HS-27A (cell line): ENCODE measurements at places on chromosomes 12 and 14.

DNA sequence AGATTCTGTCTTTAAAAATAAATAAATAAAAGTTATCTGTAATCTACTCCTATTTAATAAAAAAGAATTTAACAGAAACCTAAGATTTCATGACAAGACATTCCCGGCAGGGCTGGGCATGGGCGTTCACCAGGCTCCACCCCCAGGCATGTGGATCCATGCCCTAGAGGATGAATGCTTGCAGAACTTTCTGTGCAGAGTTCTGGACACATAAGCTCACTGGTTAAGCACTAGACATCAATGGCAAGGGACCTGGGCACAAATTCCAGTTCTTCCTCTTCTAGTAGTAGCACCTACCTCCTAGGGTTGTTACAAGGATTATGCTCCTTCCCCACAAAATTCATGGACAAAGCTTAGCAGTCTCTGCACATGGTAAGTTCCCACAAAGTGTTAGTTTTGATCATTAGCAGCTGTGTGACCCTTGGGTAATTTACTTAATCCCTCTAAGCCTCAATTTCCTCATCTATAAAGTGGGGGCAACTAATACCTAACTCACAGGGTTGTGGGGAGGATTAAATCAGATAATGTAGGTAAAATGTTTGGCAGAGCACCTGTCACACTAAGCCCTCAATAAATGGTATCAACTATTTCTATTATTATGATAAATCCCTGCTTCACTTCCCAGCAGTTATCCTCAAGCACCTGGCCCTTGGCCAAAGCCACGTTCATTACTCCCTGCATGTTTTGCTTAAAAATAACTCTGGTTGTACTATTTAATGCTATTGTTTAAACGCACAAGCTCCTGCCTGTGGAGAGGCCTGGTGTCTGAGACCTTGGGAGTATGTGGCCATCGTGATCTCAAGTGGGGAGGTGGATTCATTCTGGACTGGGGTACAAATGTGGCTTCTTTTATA is 9.8 kb downstream of the GALNT6 start:
- DNase-seq: no peak

GRCh38 chr12:24852420-24852819 is 96.5 kb downstream of the BCAT1 start:
- no peak for DNase-seq

GRCh38 chr12:43241986-43242385 is 310.0 kb downstream of the ADAMTS20 start:
- DNase-seq: no peak

DNA sequence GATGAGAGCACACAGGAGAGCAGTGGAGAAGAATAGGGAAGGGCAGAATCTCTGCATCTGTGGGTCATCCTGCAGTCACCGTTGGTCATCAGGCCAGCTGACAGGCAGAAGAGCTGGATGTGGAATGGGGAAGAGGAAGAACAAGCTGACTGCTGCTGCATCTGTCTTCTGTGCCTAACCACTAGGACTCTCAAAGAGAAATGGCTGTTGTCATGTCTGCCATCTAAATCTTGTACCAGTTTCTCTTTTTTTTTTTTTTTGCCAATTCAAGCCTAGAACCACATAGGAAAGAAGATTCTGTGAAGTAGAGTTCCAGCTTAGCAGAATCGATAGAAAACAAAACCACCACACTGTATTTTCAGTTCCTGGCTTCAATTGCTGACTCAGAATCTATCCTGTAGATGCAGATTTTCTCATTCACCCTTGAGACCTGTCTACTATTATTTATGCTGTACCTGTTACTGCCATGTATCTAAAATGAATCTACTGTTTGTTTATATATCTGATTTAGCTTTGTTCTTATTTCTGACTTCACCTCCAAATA is 421.9 kb upstream of the PRICKLE1 start:
- DNase-seq: no peak

DNA sequence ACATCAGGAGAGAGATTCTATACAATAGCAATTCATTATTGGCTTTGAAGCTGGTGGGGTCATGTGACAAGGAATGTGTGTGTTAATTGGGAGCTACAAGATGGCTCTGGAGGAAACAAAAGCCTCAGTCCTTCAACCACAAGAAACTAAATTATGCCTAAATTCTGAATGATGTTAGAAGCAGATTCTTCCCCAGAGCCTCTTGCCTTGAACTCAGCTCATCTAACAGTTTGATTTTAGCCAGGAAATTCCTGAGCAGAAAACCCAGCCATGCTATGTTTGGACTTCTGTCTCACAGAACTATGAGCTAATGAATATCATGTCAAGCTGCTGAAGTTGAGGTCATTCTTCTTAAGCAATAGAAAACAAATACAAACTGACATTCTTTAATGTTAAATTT is 274.7 kb downstream of the SLC6A15 start:
- no peak for DNase-seq

- DNase-seq: no peak
Observed at GRCh38 chr14:23640524-23641141, 4.5 kb downstream of the DHRS2 start.

DNA sequence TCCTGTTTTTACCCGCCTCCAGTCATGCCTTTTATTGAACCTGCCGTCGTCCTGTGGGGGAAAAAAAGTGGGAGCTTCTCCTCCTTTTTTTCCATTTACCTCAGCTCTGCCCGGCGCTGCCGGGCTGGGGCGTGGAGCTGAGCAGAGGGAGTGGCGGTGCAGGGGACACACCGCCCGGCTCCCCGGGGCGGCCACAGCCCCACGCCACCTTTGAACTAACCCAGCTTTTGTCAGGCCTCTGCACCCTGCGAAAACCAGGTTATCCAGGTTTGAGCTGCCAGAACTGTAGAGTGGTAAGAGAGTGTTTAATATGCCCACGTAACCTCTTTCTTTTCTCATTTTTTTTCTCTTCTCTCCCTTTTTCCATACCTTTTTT is 161.0 kb upstream of the FKBP4 start:
- no peak for DNase-seq

GRCh38 chr12:2277492-2278155 is 224.8 kb downstream of the CACNA1C start:
- no peak for DNase-seq

GRCh38 chr14:24379907-24380730 is 12.1 kb downstream of the NFATC4 start:
- no peak for DNase-seq

DNA sequence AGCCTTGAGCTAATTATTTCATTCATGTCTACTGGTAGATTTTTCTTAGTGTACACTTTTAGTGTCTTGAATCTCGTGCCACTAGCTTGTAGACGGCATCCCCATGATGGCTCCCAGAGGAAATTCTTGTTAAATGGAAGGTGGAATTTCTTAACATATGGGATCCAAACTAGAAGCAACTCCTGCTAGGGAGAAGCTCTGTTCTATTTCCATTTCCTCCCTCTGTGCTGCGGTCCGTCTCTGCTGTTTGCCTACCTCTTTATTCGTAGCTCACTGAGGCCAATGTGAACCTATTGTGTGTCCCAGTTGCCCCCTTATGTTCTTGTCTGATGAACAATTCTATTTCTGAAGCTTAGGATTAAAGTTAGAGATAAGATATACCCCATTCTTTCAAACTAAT is 588 bp downstream of the PIK3C2G start:
- DNase-seq: no peak

GRCh38 chr14:99519931-99520421 is 38.8 kb downstream of the CCNK start:
- DNase-seq: no peak

GRCh38 chr12:113465808-113466453 is 5.7 kb downstream of the LHX5 start:
- no peak for DNase-seq

- no peak for DNase-seq
Observed at GRCh38 chr12:131066886-131067490, 113.3 kb downstream of the ADGRD1 start.

GRCh38 chr12:119415714-119416113 is 81.2 kb downstream of the CCDC60 start:
- DNase-seq: no peak

DNA sequence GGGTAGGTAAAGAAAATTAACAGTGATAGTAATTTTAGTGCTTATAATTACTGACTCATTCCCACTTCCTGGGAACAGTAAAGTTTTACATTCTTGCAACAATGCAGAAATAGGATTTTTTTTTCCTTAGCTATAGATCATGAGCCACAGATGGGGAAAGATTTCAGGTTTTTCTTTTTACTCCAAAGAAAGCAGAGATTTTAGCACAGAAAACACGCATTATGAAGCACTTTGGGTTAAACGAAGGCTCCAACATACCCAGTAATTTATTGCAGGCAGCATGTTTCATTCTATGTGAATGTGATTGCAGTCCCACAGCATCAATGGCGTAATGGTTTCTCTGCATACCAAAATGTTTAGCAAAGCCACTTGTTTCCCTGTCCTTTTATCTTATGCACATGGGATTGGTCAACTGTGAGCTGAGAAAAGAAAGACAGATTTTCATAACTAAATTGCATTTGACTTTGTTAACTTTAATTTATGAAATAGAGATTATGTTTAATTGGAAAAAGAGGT is 124.6 kb upstream of the E2F7 start:
- DNase-seq: no peak
